ENCODE measurements at places on chromosomes 5 and 9. TPM values are rescaled to one million over a fixed set of nuclear protein-coding genes. Genes with fewer than 3 reads are reported as not detected.
A peak's percentile ranks its signal among the peaks of the same experiment; 100 is the strongest.

- peak; percentile 81 for DNase-seq
Observed at GRCh38 chr9:27194401-27195091, 85.5 kb downstream of the TEK start.

DNA sequence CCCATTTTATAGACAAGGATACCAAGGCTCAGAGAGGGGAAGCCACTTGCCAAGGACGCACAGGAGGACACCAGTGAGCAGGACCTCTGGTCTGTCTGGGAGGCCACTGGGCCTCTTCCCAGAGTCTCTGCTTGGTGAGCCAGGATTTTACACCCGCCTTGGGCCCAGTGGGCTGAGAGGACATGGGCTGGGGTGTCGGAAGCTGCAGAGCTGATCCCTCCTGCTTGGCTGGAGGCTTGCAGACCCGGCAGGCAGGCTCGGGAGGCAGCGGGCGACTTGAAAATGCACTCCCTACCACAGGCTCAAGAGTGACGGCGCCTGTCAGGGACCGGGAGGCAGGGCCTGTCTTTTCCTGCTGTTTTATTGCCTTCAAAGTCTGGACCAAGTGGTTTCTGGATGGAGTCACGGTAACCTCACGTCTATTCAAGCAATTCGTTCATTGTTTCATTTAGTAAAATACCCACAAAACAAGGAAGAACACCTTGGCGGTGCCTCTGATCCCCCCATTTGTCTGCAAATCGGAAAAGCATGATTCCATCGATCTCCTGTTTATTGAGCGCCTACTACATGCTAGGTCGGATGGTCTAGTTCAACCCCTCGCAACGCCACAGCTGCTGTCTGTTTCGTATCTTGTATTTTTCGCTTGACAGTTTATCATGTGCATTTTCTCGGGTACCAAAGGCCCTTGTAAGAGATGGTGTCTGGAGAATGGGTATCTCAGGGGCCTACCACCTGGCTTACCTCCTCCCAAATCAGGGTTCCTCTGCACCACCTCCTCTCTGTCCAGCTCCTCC is 108.1 kb upstream of the IER5L start:
- peak; percentile 43 for DNase-seq

DNA sequence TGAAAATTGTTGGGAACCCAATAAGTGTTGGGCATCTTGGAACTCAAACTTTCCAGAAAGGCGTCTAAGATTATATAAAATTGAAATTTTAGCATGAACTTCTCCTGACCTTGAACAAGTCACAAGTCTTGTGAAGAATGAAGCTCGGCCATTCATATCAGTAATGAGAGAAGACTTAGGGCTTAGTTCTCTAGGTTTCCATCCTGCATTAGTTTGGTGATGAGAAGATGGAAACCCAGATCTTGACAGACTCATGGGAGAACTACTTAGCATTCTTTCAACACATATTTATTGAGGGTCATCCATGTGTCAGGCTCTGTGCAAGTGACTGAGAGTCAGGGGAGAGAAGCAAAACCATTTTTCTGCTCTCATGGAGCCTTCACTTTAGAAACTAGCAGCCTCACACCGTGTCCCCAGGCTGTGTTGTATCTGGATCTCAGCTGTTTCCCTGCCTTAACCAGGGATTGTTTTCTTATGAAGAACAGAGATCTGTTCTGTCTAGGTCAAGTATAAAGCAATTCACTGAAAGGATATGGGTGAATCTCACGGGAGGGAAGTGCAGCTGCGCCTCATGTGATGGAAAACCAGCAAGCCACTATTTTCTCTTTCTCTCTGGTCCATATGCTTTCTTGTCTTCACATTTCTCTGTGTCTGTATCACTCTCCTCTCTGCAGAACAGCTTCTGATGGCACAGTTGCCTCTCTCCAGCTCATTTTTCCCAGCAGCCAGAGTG is 3.4 kb downstream of the GARNL3 start:
- DNase-seq: no peak

- DNase-seq: no peak
Observed at GRCh38 chr5:160852049-160852448, at the start of gene ATP10B. Gene ATP10B (minus strand): TSS chr5:160852211. CDS start chr5:160688074, 164,137 bp downstream.

DNA sequence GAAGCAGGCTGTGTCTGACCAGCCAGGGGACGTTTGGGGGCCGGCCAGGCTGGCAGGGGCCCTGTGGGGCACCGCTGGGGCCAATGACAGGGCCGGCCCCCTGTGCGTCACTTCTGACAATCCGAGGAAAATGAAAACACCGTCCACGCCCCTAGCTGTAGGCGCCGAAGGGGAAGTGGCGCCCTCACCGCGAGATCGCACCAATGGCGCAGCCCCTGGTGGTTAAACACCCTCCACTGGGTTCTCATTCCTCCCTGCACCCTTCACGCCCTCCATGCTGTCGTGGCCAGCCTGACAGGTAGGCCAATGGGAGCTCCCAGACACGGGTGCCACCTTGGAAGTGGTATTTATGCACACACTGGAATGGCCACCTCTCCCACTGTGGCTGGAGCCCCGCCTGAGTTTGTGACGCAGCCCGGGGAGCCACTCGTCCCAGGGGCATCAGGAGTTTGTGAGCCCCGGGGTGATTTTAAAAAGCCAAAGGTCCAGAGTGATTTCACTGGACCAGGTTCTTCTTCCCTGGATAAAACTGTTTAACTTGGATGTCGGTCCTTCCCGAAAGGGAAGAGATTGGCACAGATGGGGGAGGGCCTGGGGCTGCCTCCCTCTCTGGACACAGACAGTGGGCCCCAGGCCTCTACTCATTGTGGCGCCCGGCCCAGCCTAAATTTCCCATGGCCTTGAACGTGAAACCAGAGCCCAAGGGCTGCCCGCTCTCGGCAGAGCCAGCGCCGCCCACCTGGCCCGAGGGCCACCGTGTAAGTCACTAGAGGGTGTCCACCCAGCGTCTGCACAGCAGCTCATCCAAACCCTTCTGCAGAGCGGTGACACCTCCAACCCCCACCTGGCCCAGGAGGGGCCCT is 49.7 kb downstream of the NKD2 start:
- DNase-seq: peak; percentile 85

DNA sequence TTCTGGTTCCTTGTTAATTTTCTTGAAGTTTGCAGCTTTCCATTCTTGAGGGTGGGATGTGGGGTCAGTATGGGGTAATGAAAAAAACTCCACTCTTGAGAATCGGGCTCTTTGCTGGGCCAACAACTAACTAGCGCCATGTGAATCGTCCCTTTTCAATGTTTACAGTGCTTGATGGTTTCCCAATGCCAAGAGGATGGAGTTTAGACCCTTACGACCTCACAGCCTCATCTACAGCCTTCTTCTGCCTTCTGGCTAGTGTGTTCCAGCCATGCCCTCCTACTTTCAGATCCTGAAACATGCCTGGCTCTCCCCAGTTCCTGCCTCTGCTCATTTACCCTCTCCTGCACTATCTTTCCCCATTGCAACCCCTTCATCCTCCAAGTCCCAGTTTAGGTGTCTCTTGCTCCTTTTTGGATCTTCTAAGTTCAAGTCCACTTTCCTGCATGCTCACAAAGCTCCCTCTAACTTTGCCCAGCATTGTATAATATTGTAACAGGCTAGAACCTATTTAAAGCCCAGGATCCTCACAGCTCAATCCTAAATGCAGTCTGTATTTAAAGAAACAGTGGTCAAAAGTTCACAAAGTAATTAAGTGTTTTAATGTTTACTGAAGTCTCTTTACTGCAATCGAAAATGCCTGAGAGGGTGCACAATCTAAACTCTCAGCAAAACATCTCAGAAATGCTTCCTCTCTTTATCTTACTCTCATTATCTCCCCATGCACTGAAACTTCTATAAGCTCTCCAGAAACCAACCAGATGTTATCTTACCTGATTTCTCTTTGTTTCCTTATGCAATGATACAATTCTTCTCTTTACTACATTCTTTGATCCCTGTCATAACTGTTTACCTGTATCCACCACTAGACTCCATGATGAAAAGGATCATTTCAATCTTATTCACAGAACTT is 20.6 kb upstream of the CAST start:
- no peak for DNase-seq

DNA sequence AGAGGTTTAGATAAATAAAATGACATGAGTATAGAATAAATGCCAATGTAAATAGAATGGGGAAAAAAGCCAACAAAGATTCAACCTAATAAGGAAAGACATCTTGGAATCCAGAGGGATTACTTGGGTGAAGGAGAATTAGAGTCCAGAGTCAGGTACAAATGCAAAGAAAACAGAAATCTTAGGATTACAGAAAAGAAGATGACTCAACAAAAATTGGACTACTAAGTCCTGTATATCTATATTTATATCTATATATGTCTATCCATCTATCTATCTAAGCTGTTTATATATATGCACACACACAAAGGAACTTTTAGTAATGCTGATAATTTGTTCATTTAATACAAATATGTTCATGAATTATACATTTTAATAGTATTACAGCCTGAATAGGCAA is 27.6 kb downstream of the FAM174A start:
- no peak for DNase-seq

Gene FAXDC2
- total RNA-seq: 19.2 TPM

Gene ANKRD34B
- not detected for total RNA-seq

Gene TMOD1
- total RNA-seq: not detected

Gene SLC35D2
- total RNA-seq: 18.6 TPM

Gene CATSPER3
- 0.36 TPM for total RNA-seq

Gene ZNF454
- 3.8 TPM for total RNA-seq

Gene FOXI1
- not detected for total RNA-seq

Gene IFNA8
- not detected for total RNA-seq

Gene IFNA21
- not detected for total RNA-seq

Gene C5orf46
- not detected for total RNA-seq
